ENCODE measurements at places on chromosomes 5 and 9.

GRCh38 chr5:103186152-103186551, 66.1 kb downstream of the PPIP5K2 start:
- DNase-seq, result no peak

- DNase-seq, result peak; percentile 52
These were observed 426.2 kb downstream of the ANXA1 start for GRCh38 chr9:73577848-73578247.

GRCh38 chr9:82546136-82546535, 516.8 kb downstream of the RASEF start:
- no peak for DNase-seq

GRCh38 chr9:115261656-115262081, 143.7 kb upstream of the TNC start:
- DNase-seq, result no peak

- no peak for DNase-seq
These were observed 4.1 kb downstream of the DENND1A start for GRCh38 chr9:123925819-123926218.

DNA sequence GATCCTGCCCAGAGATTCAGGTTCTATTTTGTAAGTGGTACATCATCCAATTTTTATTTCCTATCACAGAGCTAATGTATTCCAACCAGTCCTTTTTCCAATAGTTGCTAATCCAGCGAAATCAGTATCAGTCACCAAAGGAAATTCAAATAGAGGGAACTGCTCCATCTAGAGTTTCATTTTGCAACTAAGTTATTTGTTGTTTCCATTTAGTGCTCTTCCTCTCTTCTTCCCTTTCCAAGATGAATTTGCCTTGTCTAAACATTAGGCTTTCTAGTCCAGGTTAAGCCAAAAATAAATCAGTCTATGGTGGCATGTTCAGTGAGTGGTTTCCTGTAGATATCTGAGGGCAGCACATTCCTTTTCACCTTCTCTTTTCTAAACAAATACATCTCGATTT, 79.8 kb upstream of the SPATA31D4 start:
- no peak for DNase-seq

DNA sequence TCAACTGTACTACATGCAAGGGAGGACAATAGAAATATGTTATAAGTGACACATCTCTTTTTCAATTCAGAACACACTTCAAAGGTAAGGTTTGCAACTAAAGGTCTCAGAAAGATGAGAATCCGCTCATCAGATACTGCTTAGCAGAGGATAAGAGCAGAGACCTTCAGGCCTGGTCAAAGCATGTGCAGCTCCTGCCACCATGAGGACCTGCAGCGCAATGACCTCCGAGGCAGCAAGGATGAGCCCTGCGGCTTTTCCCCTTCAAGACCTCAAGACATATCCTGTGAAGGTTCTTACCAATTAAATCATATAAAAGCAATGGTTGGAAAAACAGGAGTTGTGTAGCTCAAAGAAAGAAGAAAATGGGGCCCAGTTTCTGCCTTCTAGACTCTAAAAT, 135.8 kb downstream of the TRIM36 start:
- no peak for DNase-seq

GRCh38 chr5:11000515-11001353, 239.7 kb upstream of the DAP start:
- DNase-seq, result no peak

DNA sequence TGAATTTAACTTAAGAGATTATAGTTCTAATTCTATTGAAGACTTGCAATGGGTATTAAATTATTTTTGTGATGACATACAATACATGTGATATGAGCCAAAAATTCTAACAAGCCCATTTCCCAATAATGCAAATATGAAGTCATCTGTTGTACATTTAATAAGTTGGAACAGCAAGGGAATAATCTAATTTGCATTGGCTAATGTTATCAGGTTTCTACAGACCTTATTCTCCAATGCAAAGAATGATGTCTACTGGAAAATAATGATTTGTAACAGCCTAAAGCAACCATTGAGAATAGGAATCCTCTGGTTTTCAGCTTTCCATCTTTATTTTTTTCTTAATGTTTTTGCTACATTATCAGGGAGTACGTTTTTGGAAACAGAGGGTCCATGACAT, 89.1 kb upstream of the MINAR2 start:
- DNase-seq, result no peak

DNA sequence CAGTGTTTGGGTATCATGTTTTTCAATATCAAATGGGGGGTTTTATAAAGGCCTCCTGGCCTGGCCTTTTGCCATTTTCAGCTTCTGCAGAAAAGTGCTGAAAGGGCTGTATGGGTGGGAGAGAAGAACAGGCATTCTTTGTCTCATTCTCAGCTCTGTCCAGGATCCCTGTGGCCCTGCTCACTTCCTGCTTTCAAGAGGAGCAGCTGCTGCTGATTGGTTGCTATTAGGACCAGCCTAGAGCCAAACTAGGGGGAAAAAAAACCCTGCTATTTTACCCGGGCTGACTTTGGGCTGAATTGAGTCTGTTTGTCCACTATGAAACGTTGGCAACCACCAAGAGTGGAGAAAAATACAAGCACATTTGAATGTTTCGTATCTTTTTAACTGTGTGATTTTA, 117.1 kb downstream of the CMYA5 start:
- no peak for DNase-seq

DNA sequence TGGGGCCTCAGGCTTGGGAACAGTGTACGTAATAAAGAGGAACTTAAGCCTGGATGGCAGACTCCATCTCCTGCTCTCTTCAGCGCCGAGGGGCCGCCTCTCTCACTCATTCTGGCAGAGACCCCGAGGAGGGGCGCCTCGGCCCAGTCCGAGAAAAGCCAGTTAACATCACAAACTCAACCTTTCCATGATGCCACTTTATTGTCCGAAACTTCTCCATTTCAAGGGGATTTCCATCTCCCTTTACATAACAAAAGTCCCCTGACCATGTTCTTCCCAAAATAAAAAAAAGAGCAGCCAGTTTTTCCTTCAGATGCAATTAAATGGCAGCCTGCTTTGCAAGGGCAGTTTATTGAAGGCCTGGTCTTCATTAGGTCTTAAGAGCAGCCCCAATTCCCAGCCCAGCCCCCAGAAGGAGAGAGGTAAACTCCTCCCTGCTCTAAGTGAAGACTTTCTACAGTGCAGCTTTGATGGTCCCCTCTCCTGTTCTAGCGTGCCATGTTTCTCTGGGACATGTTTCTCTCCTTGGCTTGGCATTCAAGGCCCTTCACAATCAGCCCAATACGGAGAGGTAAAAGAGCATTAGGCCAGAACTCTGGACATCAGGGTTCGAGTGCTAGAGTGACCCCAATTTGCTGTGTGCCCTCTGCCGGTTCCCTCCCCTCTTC, 19.5 kb upstream of the RAB14 start:
- DNase-seq, result no peak

DNA sequence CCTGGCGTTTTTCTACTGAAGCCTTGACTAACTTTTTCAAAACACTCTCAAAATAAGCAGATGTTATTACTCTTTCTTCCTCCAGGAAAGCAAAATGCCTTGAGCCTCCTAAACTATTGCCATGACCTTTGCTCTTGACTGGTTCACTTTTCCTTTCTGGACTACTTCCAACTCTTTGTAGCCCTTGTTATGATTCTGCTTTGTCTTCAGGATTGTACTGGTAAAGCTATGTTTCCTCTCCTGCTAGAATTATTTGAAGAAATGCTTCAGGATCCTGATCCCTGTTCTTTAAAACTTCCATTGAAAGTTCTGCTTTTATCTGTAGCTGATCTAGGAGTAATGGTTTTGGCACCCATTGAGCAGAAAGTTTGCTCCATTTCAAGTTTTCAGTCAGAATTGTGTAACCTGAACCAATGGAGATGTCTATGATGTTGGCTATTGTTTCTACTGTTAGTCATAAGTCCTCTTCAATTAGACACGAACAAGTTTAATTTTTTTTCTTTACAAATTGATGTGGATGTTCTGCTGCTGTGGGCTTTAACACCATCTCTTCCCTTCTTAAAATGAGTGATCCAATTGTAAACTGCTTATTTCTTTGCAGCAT, 1356.4 kb downstream of the EFNA5 start:
- no peak for DNase-seq

- no peak for DNase-seq
These were observed 86.1 kb downstream of the DEPDC1B start for GRCh38 chr5:60613826-60614225.

DNA sequence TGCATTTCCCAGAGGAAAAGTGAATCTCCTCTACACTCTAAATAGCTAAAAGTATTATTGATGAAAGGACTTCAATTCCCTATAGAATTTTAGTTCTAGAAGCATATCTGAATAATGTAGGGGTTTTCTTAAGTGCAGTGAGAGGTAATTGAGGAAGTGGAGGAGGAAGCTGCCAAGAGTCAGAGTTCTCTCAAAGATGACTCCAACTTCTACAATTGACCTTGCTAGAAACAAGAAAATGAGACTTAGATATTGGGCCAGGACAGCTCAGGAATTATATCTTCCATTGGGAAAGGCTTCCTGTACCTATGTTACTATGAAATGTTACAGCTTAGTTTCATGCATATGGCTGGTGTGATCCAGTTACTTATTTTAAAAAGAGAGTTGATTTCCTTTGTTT, 10.4 kb upstream of the F2R start:
- no peak for DNase-seq

DNA sequence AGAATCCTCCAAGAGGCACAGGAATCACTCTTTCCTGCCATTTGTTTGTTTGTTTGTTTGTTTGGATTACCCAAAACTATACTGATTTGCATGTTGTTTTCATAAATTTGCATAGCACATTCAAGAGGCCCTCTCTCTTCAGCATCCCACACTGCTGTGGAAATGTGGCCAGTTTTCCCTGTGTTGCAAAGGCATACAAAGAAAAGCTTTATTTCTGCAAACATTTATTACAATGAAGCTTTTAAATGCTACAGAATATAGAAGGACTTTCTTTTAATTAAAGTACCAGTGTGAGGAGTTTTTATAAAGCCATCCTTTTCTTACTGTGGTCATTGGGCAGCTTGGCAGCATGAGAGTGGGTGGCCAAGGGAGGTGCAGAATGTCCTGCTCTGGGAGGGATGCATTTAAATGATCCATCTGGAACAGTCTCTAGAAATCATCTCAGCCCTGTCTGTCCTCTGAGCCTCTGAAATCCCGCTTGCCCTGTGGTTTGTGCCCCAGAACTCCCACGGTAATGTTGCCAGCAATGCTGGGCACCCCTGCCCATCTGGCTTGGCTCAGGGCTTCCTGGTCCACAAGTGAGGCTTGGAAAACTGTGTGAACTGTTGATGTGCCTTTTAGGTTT, 356.8 kb upstream of the KIF2A start:
- no peak for DNase-seq

DNA sequence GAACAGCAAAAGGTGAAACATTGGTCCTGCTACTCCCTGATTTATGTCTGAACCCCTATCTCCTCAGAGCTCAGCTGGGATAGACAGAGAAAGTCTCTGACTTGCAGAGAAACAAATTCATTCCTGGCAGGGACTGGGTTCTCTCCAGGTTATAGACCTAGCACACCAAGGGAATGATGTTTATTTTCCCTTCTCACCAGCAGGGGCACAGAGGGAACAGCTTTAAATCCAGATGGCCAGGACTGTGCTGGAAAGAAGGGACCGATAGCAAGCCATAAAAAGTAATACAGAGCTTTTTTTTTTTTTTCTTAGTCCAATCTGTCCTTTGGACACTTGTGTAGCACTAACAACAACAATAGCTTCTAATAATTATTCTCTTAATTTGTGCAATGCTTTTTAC, 141.1 kb upstream of the C9orf72 start:
- no peak for DNase-seq

GRCh38 chr9:133476036-133476931, 2.6 kb downstream of the SLC2A6 start:
- DNase-seq, result no peak

- no peak for DNase-seq
These were observed 6.8 kb downstream of the ZDHHC11B start for GRCh38 chr5:777756-778161.

GRCh38 chr9:73183428-73183827, 31.8 kb downstream of the ANXA1 start:
- DNase-seq, result no peak

- DNase-seq, result no peak
These were observed 75.4 kb upstream of the CTNNA1 start for GRCh38 chr5:138677782-138678181.

DNA sequence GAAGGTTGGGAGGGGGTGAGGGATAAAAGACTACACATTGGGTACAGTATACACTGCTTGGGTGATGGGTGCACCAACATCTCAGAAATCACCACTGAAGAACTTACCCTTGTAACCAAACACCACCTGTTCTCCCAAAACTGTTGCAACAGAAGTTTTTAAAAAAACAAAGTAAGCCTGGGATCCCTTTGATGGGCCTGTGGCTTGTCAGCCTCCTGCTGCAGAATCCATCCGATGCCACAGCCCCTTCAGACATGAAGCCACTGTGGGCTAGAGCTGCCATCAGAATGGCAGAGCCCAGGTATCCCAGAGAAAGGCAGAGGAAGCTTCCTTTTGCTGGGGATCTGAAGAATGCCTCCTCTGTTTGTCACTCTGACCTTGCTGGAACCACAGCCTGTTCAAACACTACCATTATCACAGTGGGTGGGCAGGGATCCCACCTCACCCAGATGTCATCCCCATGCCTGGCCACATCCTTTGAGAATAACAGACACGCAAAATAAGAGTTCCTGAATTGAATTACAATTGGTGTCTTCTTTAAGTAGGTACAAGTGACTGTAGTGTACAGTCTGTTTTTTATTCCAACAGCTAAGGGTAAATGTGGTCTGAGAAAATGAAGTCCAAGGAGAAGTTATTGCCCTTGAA, 78.1 kb upstream of the DIRAS2 start:
- no peak for DNase-seq

GRCh38 chr5:112795944-112796678, 58.4 kb downstream of the APC start:
- no peak for DNase-seq

DNA sequence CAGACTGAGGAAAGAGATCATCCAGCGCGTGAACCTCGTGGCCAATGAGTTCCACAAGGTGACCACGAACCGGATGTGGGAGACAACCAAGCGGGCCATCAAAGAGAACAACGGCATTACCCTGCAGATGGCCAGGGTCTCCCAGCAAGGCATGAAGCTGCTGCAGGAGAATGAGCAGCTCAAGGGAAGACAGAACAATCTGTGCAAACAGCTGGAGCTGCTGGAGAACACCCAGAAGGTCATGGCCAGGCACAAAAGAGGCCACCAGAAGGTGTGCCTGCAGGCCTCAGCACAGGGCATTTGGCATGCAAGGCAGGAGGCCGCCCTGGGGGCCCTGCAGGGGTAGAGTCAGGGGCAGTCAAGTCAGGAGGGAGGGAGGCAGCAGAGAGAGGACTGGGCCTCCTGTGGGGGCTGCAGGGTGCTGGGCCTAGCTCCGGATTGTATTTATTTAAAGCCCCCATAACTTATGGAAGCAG, 4.2 kb downstream of the PTRH1 start:
- no peak for DNase-seq

GRCh38 chr9:31824860-31825259, 559.6 kb upstream of the ACO1 start:
- DNase-seq, result no peak

DNA sequence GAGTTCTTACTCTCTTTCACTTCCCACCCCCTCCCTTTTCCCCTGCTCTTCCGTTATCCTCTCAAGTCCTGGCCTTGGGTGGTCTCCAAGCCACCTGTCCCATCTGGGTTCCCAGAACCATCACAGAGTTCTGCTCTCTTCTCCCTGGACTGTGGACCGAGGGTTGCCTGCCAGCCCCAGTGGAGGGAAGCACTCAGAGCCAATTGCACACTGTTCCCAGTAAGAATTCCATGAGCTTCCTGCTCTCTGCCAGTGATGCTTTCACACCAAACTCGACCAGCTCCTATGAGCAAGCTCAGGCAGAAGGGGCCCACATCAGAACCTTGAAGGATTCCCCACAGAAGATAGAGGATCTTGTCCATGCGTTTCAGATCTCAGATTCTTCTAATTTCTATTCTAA, 20.1 kb upstream of the AFAP1L1 start:
- DNase-seq, result no peak

- no peak for DNase-seq
These were observed 5.2 kb downstream of the PCSK1 start for GRCh38 chr5:96427824-96428223.
